Kasumi-1 (cell line): ENCODE measurements at places on chromosomes 13 and 19.

DNA sequence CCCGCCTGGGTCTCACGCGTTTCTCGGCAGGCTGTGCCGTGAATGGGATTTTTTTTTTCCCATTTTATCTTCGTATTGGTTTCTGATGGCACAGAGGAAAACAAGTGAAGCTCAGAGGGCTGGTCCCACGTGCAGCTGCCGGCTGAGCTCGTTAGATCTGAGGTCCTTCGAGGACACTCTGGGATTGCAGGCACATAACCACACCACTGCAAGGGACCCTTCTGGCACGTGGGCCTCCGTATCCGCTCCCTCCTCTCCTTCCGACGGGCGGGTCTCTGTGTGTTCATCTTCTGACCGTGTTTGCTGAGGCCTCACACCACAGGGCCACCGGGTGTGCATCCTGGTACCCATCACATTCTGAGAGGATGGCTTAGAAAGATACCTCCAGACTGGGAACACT is 16.6 kb downstream of the CFD start:
- DNase-seq, result no peak

DNA sequence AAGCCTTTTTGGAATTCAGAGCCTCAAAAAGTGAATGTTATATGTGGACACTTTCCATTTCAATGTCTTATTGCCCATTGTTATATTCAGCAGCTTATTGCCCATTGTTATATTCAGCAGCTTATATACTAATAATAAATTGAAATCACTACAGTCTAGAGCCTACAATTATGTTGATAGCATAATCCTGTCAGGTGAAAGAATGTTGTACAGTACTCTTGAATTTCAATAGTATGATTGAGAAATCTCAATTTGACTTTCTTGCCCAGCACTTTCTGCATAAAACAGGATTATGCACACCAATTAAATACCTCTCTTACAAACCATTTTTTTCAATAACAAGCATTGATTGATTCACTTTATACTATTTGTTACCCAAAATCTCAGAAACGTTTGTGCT is 260.8 kb downstream of the PCDH9 start:
- no peak for DNase-seq

DNA sequence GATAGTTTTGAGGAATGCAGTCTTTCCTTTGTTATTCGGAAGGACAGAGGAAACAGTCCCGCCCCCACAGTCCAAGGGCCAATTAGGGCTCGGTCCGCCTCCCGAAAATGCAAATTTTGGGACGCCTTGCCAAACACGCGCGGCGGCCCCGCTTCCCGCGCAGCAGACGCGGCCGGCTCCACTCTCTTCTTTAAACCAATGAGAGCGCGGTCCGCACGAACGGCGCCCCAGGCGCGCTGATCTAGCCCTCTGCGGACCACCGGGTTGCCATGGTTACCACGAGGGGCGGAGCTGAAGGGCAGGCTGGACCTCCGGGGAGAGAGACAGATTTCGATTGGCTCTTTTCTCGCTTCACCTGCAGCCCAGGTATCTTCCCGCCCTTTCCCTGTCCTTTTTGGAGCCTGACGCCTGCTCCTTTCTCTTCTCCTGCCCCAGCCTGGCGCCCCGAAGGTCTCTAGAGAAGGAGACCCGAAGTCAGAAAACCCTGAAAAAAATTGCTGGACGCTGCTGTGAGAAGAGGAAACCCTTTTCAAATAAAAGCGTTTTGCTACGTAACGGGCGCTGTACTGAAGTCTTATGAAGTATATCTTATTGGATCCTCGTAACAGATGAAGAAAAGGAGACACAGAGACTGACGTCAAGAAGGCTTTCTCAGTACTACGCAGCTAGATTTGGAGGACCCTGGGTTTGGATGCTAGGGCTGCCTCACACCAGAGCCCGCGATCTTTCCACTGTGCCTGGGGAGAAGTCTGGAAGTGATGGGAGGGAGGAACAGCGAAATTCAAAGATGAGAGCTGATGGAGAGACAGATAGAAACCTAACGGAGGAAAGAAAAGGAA is 2.0 kb downstream of the PTH2 start:
- no peak for DNase-seq

DNA sequence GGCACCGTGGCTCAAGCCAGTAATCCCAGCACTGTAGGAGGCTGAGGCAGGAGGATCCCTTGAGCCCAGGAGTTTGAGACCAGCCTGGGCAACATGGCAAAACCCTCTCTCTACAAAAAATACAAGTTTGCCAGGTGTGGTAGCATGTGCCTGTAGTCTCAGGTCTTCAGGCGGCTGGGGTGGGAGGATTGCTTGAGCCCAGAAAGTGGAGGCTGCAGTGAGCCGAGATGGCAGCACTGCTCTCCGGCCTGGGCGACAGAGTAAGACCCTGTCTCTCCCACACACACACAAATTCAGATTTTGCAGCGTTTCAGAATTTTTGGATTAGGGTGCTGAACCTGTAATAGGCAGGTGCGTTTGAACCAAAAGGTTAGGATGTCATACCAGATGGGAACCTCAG is 2.2 kb downstream of the RPS11 start:
- no peak for DNase-seq

- DNase-seq, result no peak
These were observed 197.5 kb upstream of the SERP2 start for GRCh38 chr13:44176173-44176572.

DNA sequence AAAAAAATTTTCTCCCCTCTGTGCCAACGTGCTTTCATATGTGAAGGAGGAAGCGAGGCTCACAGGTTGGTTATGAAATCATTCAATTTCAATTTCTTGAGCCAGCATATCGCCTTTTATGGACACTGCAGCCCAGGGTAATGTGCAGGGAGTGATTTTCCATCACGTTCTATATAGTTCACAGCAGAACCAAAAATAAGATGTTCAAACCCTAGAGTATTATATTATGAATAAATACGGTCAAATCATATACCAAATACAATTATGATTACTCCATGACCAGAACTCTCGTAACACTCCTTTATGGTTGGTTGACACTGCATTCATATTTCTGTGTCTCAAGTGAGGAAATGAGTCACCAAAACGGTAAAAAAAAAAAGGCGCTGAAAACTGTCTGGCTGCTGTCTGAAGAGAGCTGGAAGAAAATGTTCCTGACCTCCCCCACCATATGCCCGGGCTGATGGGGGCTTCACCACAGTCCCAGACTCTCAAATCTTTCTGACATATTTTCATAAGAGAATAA is 75.8 kb upstream of the UBAC2 start:
- DNase-seq, result peak; percentile 69

GRCh38 chr19:38919837-38920601 is 8.0 kb upstream of the CCER2 start:
- DNase-seq, result no peak

- DNase-seq, result no peak
These were observed 53.1 kb downstream of the USP12 start for GRCh38 chr13:27118428-27119054.
